ENCODE measurements at places on chromosomes 1 and 21. TPM values are rescaled to one million over a fixed set of nuclear protein-coding genes. Genes with fewer than 3 reads are reported as not detected.

GRCh38 chr21:32682696-32683474 is 44.9 kb downstream of the SYNJ1 start:
- H3K36me3 ChIP-seq: peaks cover 42% of the 10 kb centered on the region
- no peak overlapping the region for H3K27ac ChIP-seq
- no peaks in the 10 kb centered on the region for H3K4me1 ChIP-seq
- H3K4me3 ChIP-seq: no peak overlapping the region
- DNase-seq: no peak

- no peak overlapping the region for H3K4me3 ChIP-seq
- H3K4me1 ChIP-seq: peaks cover 17% of the 10 kb centered on the region
- H3K27me3 ChIP-seq: peaks cover 38% of the 10 kb centered on the region
- H3K36me3 ChIP-seq: no peaks in the 10 kb centered on the region
- no peak for DNase-seq
Observed at GRCh38 chr1:183419399-183419798, 1.2 kb upstream of the NMNAT2 start.

- no peak overlapping the region for H3K4me3 ChIP-seq
- peaks cover 7% of the 10 kb centered on the region for H3K27me3 ChIP-seq
- no peak overlapping the region for H3K27ac ChIP-seq
- peak; percentile 28 for DNase-seq
- no peaks in the 10 kb centered on the region for H3K36me3 ChIP-seq
Observed at GRCh38 chr1:203340112-203340790, 10.7 kb downstream of the FMOD start.

- no peak for DNase-seq
- H3K4me1 ChIP-seq: no peaks in the 10 kb centered on the region
- H3K27ac ChIP-seq: no peak overlapping the region
- H3K4me3 ChIP-seq: no peak overlapping the region
- peaks cover 2% of the 10 kb centered on the region for H3K36me3 ChIP-seq
- no peaks in the 10 kb centered on the region for H3K27me3 ChIP-seq
Observed at GRCh38 chr21:46211786-46212720, 16.5 kb downstream of the LSS start.

- no peak for DNase-seq
- H3K27ac ChIP-seq: no peak overlapping the region
- H3K36me3 ChIP-seq: no peaks in the 10 kb centered on the region
- no peaks in the 10 kb centered on the region for H3K4me1 ChIP-seq
- H3K27me3 ChIP-seq: no peaks in the 10 kb centered on the region
Observed at GRCh38 chr1:164673584-164674214, 114.7 kb downstream of the PBX1 start.

GRCh38 chr1:163230827-163231226 is 28.1 kb upstream of the RGS5 start:
- no peak overlapping the region for H3K27ac ChIP-seq
- DNase-seq: no peak
- no peaks in the 10 kb centered on the region for H3K4me1 ChIP-seq
- no peaks in the 10 kb centered on the region for H3K36me3 ChIP-seq
- no peak overlapping the region for H3K4me3 ChIP-seq

DNA sequence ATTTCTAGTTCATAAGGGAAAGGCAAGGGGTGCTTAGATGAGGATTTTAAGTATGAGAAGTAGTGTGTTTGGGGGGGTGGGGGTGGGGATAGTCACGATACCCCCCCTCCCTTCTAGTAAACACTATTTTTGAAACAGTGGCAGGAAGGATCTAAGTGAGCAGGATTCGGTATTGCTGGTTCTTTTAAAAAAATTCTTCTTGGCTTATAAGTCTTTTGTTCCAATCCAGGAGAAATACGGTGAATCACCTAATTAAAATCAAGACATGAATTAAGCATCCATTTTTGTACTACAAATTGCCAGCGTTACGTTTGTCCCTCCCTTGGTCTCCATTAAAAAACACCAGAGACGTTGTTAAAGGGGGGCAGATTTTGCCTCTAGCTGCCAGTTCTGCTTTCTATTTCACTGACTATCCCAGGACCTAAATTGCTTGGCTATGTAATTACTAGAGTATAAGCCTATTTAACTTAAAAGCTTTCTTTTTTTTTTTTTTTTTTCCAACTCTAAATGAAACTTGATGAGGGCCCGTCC is 911 bp downstream of the LMO4 start:
- no peaks in the 10 kb centered on the region for H3K36me3 ChIP-seq
- no peak for DNase-seq

GRCh38 chr1:11795238-11795890 is 10.4 kb downstream of the MTHFR start:
- peaks cover 12% of the 10 kb centered on the region for H3K4me1 ChIP-seq
- no peaks in the 10 kb centered on the region for H3K27me3 ChIP-seq
- peaks cover 67% of the 10 kb centered on the region for H3K36me3 ChIP-seq
- no peak for DNase-seq
- no peak overlapping the region for H3K27ac ChIP-seq

DNA sequence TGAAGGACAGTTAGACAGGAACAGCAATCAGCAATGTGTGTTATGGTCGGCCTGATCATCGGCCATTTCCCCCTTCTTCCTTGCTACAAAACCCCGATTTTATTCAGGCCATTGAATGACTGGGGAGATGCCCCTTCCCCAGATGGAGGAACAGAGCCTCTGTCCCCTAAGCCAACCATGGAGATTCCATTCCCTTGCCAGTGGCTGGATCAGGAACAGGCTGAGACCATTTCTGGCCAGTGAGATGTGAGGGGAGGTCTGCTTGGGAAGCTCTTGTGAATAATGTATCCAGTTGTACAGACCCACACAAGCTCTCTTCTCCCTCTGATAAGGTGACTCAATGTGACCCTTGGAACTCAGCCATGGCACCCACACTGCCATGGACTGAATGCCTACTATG is 7.7 kb downstream of the CSRP1 start:
- no peaks in the 10 kb centered on the region for H3K27me3 ChIP-seq
- peaks cover 10% of the 10 kb centered on the region for H3K36me3 ChIP-seq
- H3K4me1 ChIP-seq: no peaks in the 10 kb centered on the region
- H3K4me3 ChIP-seq: no peak overlapping the region
- no peak for DNase-seq

DNA sequence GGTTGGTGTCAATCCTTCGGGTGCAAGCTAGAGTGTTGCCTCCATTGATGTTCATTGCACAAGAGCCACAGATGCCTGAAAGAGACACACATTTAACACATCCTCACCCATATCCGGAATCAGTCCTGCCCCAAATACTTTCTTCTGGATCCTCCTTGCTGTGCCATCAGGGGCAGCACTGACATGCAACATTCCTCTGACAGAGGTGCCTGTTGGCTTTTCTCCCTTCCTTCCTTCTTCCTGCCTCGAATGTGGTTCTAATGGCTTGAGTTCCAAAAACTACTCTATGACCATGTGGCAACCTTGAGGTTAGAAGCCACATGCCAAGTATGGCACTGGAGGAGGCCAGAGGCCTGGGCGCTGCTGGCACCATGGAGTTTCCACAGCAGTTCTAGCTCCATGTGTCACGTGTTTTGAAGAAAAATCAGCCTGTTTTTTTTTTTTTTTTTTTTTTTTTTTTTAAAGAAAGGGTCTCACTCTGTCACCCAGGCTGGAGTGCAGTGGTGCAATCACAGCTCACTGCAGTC is 17.0 kb upstream of the ATP13A2 start:
- H3K27ac ChIP-seq: no peak overlapping the region
- peaks cover 72% of the 10 kb centered on the region for H3K36me3 ChIP-seq
- no peaks in the 10 kb centered on the region for H3K27me3 ChIP-seq
- no peak for DNase-seq

- H3K4me3 ChIP-seq: peak within 1 kb of the TSS; percentile 85
- H3K4me1 ChIP-seq: peaks cover 13% of the 10 kb centered on the region
- DNase-seq: no peak
- peaks cover 14% of the 10 kb centered on the region for H3K27me3 ChIP-seq
- no peaks in the 10 kb centered on the region for H3K36me3 ChIP-seq
- H3K27ac ChIP-seq: peak within 1 kb of the TSS; percentile 57
Observed at GRCh38 chr1:114669562-114670082, at the start of gene DENND2C. Gene DENND2C (minus strand): TSS chr1:114670049. CDS start chr1:114625984, 44,065 bp downstream.

The GBP6 gene
- total RNA-seq: 0.23 TPM

The TSSK3 gene
- 1.2 TPM for total RNA-seq

The FCRL2 gene
- total RNA-seq: 1.1 TPM

The LGR6 gene
- 60.9 TPM for total RNA-seq

The ZFYVE9 gene
- 1.8 TPM for total RNA-seq

The RUNX3 gene
- 630 TPM for total RNA-seq

The ADAMTS1 gene
- 18.7 TPM for total RNA-seq

The GLUL gene
- total RNA-seq: 134 TPM

The TXNIP gene
- 1,724 TPM for total RNA-seq

The OR14K1 gene
- not detected for total RNA-seq

The PLPPR4 gene
- not detected for total RNA-seq

The SPRR3 gene
- not detected for total RNA-seq

The ACTN2 gene
- total RNA-seq: not detected
